NT2/D1 (cell line): ENCODE measurements at places on chromosomes 3 and 15.

GRCh38 chr15:77819851-77820728 is 187.4 kb upstream of the LINGO1 start:
- DNase-seq = no peak

- DNase-seq = no peak
These were observed 19.6 kb downstream of the NR2F2 start for GRCh38 chr15:96349857-96350720.

DNA sequence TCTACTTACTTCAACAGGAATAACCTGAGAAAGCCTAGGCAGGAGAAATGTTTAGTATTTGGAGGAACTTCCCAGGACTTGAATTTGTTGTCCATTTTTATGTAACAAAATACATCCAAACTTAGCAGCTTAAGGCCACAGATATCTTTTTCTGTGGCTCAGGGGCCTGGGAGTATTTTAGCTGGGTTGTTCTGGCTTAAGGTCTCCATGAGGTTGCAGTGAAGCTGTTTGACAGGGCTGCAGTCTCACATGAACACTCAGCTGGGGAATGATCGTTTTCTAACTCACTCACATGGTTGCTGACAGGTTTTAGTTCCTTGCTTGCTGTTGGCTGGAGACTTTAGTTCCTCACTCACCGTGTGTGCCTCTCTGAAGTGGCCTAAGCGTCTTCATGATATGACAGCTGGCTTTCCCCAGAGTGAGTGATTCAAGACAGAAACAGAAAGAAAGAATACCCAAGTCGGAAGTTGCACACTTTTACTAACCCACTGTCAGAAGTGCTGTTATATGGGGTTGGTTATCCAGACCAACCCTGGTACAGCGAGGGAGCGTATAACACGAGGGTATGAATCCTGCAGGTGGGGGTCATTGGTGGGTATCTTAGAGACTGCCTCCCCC is 229.7 kb upstream of the TBL1XR1 start:
- no peak for DNase-seq

DNA sequence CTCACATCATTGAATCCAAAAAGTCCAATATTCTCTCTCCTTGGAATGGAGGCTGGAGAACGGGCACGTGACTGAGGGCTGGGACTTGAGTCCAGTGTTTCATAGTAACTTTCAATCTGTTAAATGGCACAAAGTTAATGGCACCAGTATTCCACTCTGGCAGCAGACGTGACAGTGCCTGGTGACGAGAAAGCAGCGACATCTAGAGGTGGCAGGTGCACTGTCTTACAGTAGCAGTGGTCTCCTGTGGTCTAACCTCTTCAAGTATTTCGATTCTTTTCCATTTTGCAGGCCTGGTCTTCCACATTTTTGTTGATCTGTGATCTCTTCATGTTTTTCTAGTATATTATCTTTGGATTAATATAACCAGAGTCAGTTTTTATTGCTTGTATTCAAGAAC is 107.1 kb downstream of the OXSM start:
- no peak for DNase-seq

GRCh38 chr3:169457807-169458697 is 205.5 kb downstream of the MECOM start:
- no peak for DNase-seq

DNA sequence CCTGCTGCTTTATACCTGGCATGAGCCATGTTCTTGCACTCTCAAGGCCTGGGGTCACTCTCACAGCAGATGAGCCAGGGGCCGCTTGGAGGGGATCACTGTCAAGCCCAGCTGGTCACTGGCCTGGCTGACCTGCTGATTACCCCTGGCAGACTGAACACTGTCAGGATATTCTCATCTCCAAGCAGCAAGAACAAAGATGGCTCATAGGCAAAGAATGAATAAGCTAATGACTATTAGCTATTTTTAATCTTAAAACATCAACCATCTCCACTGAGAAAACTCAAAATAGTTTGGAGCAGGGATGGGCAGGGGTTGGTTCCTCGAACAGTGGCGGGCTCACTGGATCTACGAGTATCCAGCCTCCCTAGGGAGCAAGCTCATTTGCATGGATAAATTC is 64.4 kb upstream of the ACAN start:
- no peak for DNase-seq

GRCh38 chr3:183428447-183429211 is at the start of gene MCF2L2:
MCF2L2 (minus strand) TSS chr3:183428619; CDS start chr3:183427977, 642 bp downstream.
- DNase-seq = no peak

DNA sequence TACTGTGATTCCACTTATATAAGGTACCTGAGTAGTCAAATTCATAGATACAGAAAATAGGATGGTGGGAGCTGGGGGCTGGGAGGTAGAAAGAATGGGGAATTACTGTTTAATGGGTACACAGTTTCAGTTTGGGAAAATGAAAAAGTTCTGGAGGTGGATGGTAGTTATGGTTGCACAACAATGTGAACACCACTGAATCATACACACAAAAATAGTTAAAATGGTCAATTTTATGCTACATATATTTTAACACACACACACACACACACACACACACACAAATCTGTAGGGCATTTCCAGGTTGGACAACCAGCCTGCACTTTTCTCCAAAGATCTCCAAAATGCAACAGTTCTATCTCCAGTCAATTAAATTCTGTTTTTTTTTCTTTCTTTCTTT is 1.4 kb downstream of the CCDC32 start:
- no peak for DNase-seq

DNA sequence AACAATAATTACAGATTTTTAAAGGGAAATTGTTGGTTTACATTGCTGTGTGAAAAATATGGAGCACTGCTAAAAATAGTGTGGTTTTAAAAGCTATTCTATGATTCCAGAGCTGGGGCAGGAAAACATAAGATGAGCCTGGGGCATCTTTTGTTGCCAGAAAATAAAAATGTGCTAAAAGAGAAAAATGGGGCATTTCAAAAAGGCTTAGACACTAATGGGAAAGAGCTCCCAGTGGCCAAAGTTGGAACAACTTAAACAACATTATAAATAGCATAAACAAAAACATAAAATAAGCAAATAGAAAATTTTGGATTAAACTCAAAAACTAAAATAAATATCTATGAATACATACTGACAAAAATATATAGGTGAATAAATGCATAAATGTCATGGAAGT is 478.9 kb downstream of the NLGN1 start:
- DNase-seq = no peak

DNA sequence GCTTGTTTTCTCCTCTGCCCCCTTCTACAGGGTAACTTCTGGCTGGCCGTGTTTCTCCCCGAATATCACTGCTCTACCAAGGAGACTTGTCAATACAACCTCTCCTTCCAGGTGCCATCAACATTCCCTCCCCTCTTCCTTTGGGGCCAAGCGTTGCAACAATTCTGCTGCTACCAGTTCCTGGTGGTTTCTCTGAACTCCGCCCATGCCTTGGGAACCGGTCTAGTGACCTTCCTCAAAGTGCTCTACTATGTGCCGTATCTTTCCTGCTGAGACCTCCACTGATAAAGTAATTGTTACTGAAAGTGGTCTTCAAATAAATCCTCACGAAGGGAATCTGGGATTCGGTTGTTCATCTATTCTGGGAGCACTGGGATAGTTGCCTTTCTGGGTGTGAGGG is 26.2 kb downstream of the PCSK6 start:
- no peak for DNase-seq
